ENCODE measurements at places on chromosomes 16 and 17.
A peak's percentile ranks its signal among the peaks of the same experiment; 100 is the strongest.

DNA sequence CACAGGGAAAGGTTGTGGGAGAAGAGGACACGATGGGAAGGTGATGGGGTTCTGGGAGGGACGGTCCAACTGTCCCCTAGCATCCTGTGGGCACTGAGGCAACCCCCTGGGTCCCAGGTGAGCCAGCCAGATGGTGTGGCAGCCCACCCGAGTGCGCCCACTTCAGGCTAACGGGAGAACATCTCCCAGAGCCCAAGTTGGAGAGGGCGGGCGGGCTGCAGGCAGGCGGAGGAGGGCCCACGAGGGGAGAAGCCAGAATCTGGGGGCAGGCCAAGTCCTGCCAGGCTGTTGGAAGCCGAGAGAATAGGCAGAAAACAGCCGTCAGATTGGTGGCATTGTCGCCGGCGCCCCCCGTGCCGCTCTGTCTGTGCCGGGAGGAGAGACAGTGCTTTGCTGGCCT is 13.8 kb upstream of the ABCC3 start:
- DNase-seq: no peak

- no peak for DNase-seq
These were observed 4.4 kb upstream of the ZFP1 start for GRCh38 chr16:75143941-75144340.

GRCh38 chr16:57999366-57999970 is 1.0 kb downstream of the ZNF319 start:
- no peak for DNase-seq

- no peak for DNase-seq
These were observed 45.6 kb downstream of the EMP2 start for GRCh38 chr16:10534748-10535147.

- DNase-seq: no peak
These were observed 221.0 kb downstream of the UTP18 start for GRCh38 chr17:51481370-51481769.

GRCh38 chr16:74100395-74101326 is 196.0 kb upstream of the PSMD7 start:
- no peak for DNase-seq

- DNase-seq: no peak
These were observed 22.5 kb upstream of the C16orf78 start for GRCh38 chr16:49351096-49351487.

DNA sequence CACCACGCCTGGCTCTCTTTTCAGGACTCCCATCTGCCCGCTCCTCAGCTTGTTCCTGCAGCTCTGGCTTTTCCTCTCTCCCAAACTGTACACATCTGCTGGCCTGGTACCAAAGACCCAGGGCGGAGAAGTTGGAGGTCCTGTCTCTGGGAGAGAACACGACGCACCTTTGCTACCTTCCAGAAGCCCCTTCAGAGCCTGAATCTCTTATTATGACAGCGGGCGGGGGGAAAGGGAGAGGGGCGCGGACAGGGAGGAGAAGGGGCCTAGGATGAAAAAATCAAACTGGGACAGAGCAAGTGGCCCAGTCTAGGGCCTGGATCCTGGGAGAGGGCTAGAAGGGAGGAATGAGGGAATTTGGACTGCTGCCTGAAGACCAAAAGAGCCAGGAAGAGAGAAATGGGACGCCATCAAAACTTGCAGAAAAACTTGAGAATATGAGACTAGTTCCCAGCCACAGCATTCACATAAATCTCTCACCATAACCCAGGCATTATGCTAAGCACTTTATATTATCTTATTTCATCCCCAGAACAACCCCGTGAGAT is 2.5 kb upstream of the PER1 start:
- no peak for DNase-seq

DNA sequence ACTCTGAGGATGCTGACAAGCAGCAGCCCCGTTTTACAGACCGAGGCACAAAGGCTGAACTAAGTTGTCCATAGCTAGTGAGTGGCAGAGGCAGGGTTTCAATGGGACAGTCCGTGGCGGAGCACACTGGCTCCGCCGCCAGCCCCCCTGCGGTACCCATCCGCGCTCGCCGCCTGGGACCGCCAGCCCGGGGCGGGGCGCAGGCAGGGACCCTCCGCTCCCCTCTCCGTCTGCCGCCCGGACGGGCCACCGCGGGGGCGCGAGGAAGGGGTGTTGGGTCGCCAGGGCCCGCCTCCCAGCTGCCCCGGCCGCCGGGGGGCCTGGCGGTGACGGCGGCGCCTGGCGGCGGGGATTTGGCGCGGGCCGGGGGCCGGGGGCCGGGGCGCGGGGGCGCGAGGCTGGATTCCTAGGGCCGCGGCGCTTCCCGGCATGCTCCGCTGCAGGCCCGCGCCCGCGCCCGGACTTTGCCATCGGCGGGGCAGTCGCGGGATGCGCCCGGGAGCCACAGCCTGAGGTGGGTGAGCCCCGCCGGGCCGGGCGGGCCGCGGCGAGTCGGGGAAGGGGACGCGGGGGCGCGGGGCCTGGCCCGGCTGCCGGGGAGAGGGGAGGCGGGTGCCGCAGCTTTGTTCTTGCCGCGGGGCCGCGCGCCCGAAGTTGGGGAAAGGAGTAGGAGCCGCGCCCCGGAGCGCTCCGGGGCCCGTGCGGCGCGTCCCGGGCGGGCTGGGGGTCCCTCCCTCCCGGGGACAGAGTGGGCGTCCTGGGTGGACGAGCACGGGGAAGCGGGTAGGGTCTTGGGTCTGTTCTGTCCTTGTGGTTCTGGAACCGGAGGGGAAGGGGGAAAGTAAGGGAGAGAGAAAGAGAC is at the start of gene TMEM98:
Gene TMEM98 (plus strand): TSS at position 430 of the 862 bp plus-strand sequence. CDS start 3,376 bp downstream, outside the sequence.
- DNase-seq: peak; percentile 69

DNA sequence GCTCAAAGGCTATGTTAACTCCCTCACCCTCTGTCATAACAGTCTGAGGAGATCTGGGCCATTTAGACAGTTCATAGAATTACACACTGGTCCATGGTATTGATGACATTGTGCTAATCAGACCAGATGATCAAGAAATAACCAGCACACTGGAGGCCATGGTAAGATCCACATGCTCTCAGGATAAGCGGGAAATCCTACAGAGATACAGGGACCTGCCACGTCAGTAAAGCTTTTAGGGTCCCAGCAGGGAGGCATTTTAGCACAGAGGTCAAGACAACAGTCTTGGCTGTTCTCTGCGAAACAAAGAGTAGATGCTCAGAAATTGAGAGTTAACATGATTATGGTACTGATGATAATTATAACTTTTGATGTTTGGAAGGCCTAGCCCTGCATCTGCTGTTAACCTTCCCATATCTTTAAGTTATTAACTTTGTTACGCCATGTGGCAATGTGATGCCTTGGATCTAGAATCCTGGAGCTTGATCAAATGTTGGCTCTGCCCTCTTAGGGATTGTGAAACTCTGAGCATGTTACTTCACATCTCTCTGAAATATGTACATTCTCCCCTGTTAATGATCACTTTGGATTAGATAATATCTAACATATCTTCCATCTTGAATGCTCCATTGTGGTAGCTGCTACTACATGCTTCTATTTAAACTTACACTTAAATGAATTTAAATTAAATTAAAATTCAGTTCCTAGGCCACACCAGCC is 172.0 kb upstream of the SOX9 start:
- no peak for DNase-seq

- no peak for DNase-seq
These were observed 38.8 kb upstream of the HS3ST3A1 start for GRCh38 chr17:13640551-13640950.

DNA sequence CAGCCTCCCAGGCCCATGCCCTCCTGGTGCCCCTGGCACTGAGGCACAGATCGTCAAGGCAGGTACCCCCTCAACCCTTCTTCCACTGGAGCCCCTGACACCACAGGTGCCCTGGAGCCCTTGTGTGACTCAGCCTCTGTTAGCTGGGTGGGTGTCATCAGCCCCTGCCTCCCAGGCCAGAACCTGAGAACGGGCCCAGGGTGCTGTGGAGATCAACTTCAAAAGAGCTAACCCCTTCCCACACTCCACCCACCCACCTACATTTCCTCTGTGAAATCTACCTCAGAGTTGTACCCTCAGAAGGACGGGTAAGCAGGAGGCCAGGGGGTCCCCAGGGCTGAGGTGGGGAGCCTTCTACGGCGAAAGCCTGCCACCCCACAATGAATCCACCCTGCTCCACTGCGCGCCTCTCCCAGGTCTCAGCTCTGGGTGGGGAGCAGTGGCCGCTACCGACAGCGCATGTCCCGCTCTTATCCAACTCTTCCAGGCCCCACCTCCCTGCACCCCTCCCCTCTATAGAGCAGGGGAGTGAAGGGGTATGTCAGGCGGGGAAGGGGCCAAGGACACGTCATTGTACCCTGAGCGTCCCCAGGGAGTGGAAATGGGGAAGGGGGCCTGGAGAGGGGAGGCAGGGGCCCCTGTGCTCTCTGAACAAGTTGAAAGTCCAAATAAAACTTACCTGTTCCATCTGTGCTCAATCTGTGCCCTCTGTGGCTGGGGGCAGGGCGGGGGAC is 17.6 kb downstream of the TBKBP1 start:
- no peak for DNase-seq

GRCh38 chr17:7744416-7744815 is 26.9 kb downstream of the DNAH2 start:
- DNase-seq: no peak

GRCh38 chr17:63124536-63124935 is 158.5 kb downstream of the TANC2 start:
- DNase-seq: no peak

- no peak for DNase-seq
These were observed 33.7 kb downstream of the GINS3 start for GRCh38 chr16:58425756-58426494.

DNA sequence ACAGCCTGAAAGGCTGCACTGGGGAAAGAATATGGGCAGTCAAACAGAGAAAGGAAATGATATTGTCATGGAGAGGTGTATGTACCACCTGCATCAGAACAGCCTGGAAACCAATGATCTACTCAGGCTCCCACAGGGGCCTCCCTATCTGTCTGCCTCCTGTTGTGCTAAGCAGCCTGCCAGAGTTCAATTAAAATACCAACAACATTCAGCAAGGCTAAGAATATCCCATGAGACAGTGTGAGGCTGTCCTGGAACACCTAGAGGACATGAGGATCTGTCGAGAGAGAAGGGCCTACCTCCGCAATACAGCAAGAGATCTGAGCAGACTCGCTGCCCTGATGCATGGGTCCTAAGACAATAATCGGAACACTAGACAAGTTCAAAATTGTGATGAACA is 8.4 kb downstream of the FXR2 start:
- DNase-seq: no peak

- DNase-seq: peak; percentile 72
These were observed 823 bp downstream of the NBR1 start for GRCh38 chr17:43171586-43172487.

DNA sequence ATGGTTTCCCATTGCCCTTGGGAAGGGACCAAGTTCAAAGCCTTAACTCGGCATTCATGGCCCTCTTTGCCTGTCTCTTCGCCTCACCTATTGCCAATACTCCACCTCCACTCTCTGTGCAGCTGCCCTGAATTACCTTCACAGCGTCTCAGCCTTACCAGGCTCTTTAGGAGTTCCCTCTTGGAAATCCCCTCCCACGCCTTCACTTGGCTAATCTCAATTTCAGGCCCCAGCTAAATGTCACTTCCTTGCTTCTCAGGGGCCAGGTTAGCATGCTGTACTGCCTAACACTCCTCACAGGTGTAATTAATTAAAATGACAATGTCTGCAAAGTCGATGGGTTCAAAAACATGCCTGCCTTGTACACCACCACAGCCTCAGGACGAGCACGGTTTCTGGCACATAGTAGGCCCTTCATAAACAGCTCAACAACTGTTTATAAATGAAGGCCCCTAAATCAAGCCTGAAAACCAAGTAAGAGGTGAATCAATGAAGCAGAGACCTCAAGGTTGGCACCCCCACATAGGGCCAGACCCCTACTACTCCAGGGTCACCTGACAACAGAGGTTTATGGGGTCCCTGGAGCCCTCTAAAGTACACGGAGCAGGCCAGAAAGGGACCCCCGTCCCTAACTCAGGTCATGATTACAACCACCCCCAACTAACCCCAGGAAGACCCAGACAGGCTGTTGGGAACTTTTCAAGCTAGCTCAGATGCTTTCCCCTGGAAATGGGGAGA is 11.2 kb upstream of the EEF2K start:
- DNase-seq: no peak

- DNase-seq: no peak
These were observed 12.4 kb upstream of the TIMP2 start for GRCh38 chr17:78937561-78937960.

DNA sequence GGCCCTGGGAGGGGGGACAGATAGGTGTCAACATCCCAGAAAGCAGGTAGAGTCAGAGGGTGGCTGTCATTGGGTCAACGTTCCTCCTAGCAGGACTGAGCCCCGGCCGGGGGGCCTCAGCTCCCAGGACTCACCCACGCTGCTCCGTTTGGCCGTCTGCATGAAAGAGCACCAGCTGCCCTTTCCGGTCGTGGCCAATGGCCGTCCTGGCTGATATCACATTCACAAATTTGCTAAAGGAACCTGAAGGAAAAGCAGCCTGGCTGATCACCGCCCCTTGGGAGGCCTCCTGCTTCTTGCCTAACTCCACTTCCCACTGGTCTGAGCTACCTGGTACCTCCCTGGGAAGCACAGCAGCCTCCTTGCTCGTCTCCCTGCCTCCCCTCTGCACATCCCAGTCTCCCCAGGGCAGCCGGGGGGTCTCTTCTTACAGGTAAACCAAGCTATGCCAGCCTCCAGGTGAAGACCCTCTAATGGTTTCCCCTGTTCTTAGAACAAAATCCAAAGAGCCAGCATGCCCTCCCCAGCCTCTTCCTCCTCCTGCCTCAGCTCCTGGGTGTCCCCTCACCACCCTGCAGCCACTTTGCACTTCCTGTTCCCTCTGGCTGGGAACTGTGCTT is 3.4 kb downstream of the NAGPA start:
- DNase-seq: no peak

DNA sequence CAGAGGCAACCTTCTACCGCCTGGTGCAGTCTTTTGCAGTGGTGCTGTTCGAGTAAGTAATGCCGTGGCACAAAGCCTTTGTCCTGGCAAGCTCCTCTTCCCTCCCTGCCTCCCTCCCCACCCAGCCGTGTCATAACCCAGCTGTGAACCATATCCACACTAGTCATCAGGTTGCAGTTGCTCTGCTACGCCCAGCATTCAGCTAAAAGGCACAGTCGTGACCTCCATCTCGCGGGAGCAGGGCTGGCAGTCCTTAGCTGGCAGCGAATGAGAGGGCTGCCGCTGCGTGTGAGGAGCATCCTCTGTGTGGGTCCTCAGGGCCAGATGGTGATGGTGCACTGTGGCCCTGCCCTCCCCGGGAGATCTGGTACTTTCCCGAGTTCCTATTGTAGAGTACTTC is 39.3 kb downstream of the CIBAR2 start:
- no peak for DNase-seq

- no peak for DNase-seq
These were observed 76.6 kb downstream of the CMIP start for GRCh38 chr16:81521141-81521626.

GRCh38 chr16:445566-445965 is 20.1 kb downstream of the RAB11FIP3 start:
- no peak for DNase-seq

DNA sequence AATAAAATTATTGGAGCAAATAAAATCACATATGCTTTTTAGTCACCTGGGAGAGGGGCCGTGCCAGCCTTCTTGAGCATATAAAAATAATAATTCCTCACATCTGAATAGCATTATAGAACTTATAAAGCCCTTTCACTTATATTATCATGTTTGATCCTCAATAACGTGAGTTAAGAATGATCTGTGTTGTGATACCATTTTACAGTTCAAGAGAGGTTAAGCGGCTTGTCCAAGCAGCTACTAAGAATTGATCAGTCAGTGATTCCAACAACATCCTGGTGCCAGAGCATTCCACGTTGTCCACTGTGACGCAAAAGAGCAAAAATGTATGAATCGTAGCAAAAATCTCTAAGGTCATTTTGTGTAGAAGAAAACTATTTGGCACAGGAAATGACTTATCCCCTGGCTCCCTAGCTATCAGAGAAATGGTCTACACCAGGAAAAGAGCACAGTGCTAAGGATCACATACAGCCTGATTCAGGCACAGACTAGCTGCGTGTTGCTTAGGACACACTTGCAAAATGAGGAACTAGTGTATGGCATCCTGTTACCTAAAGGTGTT is 33.0 kb downstream of the ANKFN1 start:
- no peak for DNase-seq

All from coronary artery (tissue), 2 donors.